ENCODE measurements at places on chromosomes 6 and 20.
A peak's percentile ranks its signal among the peaks of the same experiment; 100 is the strongest.

DNA sequence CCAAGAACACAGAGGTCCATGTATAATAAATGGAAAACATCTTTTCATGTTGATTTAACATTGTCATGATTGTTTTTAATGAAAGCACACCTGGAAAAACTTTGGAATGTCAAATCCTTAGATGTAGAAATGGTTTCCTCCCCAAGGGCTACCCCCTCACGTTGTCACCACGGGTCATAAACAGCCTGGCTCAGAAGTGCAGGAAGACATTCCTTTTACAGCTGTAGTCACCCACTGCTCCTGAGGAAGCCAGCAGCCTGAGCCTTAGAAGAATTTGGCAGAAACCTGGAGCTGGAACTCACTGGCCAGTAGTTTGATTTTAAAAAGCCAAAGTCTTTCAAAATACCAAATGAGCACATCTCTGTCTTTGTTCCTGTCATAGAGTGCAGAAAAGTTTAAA, 23.7 kb downstream of the ADGRF5 start:
- no peak for DNase-seq

DNA sequence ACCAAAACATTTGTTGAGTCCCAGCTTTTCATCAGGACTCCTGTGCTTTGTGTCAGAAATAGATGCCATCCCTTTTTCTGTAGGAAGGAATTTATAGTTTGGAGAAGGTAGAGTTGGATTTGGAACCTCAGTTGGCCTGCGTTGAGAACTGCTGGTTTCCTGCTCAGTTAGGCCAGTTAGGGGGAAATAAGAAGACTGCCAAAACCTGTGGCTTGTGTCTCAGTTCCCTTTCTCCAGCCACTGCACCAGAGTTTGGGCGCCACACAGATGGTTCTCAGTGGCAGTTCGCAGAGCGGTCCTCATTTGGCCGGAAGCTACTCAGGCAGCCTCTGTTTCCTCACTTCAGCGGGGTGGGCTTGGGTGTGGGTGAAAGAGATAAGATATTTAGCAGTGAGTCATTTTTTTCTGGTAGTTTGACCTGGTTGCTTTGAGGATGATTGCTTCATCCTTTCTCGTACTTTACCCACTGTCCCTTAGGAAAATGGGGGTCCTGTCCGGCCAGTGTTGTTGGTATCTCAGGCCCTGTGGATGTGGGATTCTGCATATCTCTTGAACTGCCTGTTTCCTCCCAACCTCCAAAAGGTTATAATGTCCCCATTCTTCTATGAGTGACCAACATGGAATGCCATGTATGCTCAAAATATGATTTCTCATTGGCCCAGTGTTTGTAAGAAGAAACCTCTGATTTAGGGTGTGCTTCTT, 53.7 kb downstream of the JARID2 start:
- DNase-seq: peak; percentile 28

GRCh38 chr6:140434761-140435160, 1060.3 kb upstream of the CITED2 start:
- DNase-seq: no peak

- no peak for DNase-seq
Measured at GRCh38 chr6:50141100-50141499, 91.4 kb upstream of the DEFB112 start.

GRCh38 chr6:124356276-124356810, 552.7 kb downstream of the NKAIN2 start:
- DNase-seq: no peak

- DNase-seq: no peak
Measured at GRCh38 chr6:106249658-106250057, 75.9 kb downstream of the ATG5 start.

DNA sequence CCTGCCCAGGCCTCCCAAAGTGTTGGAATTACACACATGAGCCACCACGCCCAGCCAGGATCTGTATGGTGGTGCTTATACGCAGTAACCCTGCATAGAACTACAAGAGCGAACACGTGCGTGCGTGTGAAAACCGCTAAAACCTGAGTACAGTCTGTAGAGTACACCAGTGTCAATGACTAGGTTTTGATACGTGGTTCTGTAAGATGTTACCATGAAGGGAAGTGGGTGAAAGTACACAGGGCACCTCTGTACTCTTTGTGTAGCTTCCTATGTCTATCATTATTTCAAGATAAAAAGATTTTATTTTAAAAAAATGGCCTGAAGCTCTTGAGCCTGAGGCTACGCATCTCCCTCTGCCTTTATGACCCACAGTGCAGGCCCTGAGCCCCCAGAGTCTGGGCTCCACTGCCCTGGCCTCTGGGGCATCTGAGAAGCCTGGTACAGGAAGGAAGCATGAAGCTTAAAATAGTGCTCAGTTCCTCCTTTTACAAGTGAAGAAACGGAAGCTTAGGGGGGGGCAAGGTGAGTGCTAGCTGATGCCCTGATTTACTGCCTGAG, 21.6 kb downstream of the LY86 start:
- no peak for DNase-seq

DNA sequence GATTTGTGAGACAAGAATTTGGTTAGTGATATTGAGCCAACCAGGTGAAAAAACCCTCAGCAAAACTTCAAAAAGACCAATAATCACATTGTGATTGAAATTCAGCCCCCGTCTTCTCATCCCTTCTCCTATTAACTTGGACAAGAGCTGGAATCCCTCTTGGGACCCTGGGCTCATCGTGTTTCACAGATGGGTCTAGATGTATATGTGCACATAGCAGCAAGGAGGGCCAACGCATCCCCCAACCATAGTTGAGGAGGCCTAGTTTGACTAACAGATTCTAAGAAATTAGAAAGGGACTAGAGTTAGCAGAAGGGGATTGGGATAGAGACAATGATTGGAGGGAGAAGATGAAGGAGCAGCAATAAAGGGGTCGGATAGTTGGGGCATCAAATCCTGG, 19.8 kb upstream of the LRFN2 start:
- DNase-seq: no peak

Data from AG08396 (cell line).